ENCODE measurements at places on chromosomes 16 and 17.

GRCh38 chr16:71826533-71827017 lies 17.9 kb upstream of the AP1G1 start:
- DNase-seq, result no peak

DNA sequence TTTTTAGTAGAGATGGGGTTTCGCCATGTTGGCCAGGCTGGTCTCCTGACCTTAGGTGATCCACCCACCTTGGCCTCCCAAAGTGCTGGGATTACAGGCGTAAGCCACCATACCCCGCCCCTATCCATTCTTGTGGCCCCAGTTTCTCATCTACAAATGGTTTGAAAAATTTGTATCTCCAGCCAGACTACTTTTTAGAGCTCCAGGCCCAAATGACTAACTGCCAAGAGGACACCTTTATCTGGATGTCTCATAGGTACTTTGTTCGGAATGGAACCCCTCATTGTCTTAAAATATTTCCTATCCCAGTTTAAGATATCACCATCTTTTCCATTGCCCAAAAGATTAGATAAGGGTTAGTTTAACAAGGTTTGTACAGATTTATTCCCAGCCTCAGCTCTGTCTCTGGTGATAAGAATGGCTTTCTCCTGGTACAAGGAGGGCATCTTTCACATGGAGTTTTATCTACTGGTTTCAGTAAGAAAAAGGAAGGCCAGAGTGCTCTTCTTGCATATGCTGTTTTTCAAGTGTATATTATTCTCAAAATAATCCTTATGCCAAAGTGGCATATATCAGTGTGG lies 4.9 kb upstream of the CDC27 start:
- DNase-seq, result no peak

DNA sequence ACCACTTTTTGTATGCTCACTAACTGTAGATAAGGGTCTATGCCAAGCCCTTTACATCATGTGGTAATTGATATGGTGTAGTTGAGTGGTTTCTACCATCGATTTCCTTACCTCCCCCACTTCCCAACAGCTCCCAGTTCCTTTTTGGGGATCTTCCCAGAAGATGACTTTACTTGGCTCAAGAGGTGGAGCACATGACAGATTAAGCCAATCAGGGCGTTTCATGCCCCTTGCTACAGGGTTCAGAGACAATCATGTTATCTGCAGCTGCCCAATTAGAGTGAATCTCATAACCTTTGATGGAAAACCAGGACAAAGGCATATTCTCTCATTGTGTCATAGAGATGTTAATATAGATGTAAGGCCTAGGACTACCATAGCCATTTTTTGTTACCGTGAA lies 16.2 kb upstream of the BMERB1 start:
- DNase-seq, result no peak

DNA sequence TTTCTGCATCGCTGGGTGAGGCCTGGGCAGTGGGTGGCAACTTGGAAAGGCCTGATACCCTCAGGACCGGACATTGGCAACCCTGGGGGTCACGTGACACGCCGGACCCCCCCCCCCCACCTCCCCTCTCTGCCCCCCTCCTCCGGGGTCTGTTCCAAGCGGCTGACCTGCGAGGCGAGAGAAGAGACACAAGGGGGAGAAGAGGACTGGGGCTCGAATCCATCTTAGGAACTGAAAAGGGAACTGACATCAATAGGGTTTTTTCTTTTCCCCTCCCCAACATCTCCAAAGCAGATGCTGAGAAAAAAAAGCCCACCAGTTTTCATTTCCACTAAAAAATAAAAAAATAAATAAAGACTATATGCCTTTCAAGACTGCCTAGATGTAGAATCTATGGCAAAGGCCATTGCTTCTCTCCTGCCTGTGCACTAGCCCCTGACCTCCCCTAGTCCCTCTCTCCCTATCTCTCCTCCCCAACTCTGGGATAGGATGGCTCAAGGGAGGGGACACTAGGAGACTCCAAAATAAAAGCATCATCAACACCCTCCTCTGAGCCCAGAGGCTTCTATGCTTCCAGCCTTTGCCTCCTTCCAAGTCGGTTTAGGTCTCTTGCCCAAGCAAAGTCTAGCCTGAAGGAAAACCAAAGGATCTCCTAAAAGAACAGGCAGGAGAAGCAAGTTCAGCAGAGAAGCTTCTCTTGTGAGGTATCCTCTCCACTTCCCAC lies 7.7 kb upstream of the HOXB2 start:
- DNase-seq, result no peak

GRCh38 chr17:78563189-78564145 lies 13.7 kb downstream of the DNAH17 start:
- peak; percentile 30 for DNase-seq

DNA sequence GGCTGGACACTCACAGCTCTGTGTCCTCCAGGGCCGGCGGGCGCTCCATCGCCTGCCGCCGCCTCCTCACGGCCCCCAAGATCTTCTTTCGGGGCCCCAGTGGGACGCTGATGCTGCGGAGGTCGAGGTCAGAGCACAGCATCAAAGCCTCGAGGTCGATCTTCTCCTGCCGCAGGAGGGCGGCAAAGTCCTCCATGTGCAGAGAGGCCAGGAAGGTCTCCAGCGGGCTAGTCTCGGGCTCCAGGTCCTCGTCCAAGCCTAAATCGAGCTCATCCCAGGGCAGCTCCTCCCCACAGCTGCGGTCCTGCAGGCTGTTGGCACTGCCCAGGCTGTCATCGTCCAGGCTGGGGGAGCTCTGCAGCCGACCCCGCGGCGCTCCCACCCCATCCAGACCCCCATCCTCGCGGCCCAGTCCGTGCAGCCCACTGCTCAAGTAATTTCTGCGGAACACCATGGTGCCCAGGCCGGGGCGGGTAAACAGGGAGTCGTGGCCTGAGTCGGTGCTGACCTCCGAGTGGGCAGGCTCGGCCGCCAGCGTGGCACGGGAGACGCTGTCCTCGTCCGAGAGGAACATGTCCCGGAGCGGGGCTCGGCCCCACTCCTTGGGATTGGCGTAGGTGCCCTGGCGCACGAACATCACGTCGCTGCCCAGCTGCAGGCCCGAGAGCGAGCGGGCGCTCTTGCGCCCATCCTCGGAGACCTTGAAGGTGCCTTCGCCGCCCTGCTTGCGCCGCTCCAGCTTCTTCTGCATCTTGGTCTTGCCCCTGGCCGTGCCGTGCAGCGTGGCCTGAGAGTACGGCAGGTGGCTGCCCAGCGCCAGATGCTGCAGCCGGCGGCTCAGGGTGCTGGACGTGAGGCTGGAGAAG lies 3.4 kb downstream of the USH1G start:
- DNase-seq, result no peak

DNA sequence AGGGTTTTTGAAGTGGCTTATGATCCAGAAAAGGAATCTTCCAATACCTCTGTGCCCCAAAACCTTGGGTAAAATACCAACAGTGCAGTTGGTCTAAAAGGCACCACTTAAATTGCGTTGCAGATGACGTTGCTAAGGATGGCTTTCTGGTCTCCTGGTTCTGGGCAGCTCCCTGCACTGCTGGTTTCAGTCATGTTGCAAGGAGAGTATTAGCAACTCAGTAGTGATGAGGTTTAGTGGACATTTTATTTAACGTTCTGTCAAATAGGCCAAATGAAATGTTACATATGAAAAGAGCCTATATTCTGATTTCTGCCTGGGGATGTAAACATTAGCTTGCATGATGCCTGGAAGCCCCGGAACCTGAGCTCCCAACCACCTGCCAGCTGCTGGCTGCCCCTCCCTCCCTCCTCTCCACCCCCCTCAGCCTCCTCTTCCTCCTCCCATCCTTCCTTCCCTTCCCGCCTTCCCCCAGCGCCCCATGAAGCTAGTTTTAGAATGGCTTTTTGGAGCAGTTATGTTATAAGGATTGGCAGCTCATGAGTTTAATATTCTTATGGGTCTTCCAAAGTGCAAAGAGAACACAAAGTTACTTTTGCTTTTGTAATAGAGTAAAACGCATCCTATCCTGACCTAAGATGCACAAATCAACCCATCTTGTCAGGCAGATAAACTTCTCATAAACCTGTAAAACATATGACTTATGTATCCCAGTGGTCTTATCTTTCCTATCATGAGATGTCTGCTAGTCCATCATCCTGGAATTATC lies 20.7 kb downstream of the CD7 start:
- DNase-seq, result no peak

DNA sequence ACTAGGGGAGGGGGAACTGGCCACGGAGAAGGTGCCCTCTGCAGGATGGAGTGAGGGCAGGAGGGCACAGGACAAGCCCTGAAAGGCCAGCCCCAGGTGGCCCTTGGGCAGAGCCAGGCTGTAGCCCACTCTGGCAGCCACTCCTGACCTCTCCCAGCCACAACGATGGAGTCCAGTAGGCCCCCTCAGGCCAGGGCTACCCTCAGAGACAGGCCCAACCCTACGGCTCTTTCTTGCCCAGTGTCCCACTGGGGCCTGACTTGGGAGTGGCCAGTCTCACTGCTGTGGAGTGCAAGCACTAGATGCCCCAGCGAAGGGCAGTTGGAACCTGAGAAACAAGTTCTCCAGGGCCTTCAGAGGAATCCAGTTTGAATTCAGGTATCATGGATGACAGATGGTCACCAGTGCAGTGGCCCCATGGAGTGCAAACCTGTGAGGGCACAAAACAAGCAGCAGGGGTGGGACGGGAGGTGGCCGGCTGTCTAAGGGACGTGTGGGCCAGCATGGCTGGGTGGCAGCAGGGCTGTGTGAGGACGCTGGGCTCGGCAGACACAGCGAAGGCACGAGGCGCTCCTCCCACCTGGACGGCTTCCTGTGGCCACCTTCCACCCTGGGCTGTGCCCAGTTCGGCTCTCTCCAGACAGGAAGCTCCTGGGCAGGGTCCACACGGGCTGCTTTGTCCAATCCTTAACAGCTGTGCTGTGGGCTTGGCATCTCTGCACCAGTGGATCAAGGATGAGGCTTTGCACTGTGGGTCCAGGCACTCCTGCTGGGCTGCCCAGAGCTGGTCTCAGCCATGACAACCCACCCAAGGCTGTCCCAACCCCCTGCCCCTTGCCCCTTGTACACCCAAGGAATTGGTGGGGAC lies 72.1 kb downstream of the AMFR start:
- no peak for DNase-seq

DNA sequence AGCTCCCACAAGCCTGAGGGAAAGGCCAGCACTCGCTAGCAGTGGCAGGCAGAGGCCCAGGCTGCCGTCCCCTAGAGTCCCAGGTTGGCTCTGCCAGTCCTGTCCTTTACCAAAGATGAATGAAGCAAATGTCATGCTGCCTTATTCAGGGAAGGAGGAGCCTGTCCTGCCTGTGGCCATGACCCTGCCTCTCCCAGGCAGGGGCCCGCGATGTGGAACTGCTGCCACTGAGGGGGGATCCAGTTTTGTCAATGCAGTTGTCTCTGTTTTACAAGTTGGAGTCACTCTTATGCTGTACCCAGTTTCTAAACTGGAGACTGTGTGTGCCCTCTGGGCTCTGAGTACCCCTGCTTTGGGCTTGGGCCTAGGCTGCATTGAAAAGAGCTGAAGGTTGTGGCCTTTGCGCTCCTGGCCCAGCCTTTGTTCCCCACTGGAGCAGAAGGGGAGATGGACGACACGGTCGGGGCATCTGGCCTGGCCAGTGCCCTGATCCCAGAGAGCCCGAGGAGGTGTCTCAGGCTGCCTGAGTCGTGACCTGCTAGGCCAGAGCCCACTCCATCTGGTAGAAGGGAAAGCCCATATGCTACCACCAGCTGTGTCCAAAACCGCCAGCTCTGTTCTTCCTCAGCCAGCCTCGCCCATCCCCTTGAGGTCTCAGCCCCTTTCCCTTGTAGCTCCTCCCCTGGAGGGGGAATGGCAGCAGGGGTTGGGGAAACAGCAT lies 5.5 kb downstream of the LIMD2 start:
- no peak for DNase-seq

GRCh38 chr17:70369391-70369790 lies 200.1 kb downstream of the KCNJ2 start:
- no peak for DNase-seq

GRCh38 chr17:18261146-18261515 lies 669 bp downstream of the MIEF2 start:
- no peak for DNase-seq

- DNase-seq, result no peak
These were observed 78.3 kb upstream of the CIBAR2 start for GRCh38 chr16:85190572-85190971.

- DNase-seq, result no peak
These were observed 1324.1 kb downstream of the CDH8 start for GRCh38 chr16:60712144-60712543.

- DNase-seq, result no peak
These were observed 120.7 kb upstream of the GSE1 start for GRCh38 chr16:85492295-85492864.

- DNase-seq, result peak; percentile 50
These were observed 59.6 kb downstream of the MAP2K6 start for GRCh38 chr17:69473841-69474831.

- DNase-seq, result peak; percentile 90
These were observed 214.3 kb upstream of the CDH11 start for GRCh38 chr16:65336160-65336559.

DNA sequence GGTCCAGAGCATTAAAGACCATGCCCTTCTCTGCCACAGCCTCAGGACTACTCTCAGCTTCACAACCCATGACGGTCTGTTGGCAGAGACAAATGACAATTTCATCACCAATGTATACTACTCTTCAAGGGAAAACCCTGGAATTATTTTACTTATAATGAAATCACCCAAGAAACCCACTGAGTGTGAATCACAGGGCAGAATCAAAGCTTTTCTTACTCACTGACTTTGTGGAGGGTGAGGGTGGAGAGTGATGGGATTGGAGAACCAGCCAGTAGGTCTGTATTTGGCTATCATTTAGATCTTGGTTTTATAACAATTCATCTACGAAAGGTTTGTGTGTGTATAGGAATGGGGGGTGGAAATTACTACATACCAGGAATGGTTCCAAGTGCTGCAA lies 442.6 kb downstream of the SHISA9 start:
- no peak for DNase-seq

GRCh38 chr17:40187238-40187637 lies 10.0 kb downstream of the RAPGEFL1 start:
- DNase-seq, result no peak

DNA sequence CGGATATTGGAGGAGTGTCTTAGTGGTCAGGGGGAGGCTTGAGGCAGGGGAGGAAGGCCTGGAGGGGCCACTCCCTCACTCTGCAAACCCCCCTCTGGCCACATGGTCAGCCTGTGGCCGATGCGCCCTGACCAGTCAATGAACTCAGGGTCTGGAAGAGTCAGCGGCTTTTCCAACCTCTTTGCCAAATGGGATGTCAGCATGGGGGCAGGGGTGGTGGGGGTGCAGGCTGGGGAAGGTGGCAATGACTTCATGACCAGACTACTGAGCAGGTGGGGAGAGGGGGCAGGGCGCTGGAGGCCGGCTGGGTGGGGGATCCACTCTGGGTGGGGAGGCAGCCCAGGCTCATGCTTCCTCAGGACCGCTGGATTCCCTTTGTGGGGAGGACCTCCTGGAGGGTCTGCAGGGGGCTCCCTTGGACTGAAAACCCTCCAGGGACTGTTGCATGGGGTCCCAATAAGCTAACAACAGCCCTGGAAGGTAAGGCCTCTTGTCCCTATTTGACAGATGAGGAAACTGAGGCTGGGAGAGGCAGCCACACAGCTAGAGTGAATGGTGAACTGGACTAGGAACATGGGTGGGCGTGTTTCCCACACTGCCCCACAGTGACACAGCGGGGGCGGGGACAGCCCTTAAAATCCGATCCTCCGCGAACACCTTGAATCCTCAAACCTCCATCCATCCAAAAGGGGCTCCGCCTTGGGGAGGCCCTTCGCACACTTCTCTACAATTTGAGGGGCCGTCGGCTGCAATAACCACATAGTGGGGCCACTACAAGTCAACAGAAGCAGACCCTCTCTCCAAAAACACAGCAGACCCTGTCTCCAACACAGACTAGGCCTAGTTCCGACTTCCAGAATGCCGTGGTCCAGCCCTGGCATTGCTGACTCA lies 81.0 kb upstream of the TOB1 start:
- DNase-seq, result no peak

- no peak for DNase-seq
These were observed 1.7 kb downstream of the OTOP3 start for GRCh38 chr17:74937064-74938051.
